ENCODE measurements at places on chromosomes 4 and X.

DNA sequence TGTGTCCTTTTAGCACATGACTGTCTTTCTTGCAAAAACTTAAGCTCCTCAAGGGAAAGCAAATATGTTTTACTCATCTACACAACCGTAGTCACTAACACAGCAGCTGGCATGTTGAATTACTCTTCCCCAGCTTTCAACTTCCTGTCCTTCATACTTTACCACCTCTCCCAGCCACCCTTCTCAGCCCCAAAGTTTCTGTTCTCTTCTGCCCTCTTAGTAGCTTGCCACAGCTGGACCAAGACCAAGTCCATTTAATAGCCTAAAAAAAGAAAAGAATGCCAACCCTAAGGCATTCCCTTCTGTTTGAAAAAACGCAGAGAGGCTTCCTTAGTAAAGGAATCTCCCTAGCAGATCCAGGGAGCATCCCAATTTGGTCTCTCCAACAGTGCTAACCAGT, 36.8 kb downstream of the SRPX2 start:
- no peak for DNase-seq

DNA sequence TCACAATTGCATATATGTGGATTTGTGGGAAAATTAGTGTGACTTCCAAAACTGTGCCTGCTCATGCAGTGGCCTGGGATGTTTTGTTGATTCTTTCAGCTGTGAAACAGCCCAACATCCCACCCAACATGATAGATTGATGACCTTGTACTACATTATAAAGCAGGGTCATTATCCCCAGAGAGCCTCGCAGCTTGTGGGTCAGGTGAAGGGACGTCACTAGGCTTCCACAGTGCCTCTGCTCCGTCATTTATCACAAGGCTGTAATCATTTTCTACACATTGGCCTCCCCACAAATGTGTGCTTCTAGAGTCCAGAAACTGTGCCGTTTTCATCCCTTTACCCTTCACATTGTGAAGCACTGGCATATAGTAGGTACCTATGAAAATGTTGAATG, 31.6 kb downstream of the ALPK1 start:
- no peak for DNase-seq

- DNase-seq, result no peak
These were observed 43.1 kb upstream of the ZCCHC12 start for GRCh38 chrX:118780509-118780908.

GRCh38 chrX:65596270-65597034, 61.9 kb upstream of the LAS1L start:
- peak; percentile 51 for DNase-seq

- DNase-seq, result no peak
These were observed 52.9 kb downstream of the CRMP1 start for GRCh38 chr4:5839751-5840674.

DNA sequence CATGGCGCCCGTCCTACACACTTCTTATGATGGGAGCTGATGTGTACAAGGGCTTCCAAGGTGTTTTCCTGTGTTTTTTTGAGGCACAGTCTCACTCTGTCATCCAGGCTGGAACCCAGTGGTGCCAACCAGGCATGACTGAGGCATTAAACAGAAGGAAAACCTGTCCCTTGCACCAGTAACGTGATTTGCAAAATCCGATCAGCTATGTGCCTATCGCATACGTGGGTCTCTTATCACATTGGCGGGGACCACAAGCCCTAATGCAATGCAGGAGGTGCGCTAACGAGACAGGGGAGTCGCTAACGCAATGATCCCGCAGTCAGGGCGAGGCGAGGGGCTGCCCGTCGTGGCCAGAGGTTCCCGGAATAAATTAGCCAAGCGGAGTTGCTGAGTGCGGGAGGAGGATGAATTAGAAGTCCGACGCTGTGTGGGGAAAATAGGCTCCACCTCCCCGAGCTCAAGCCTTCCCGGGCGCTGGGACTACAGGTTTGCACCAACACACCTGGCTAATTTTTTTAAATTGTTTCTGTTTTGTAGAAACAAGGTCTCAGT, 162.7 kb downstream of the SHOX start:
- DNase-seq, result no peak

- DNase-seq, result no peak
These were observed 7.7 kb downstream of the NSG1 start for GRCh38 chr4:4394644-4395043.

- no peak for DNase-seq
These were observed 104.2 kb downstream of the CHRDL1 start for GRCh38 chrX:110691446-110691845.

- DNase-seq, result no peak
These were observed 1143.9 kb downstream of the STIM2 start for GRCh38 chr4:28004520-28004919.

DNA sequence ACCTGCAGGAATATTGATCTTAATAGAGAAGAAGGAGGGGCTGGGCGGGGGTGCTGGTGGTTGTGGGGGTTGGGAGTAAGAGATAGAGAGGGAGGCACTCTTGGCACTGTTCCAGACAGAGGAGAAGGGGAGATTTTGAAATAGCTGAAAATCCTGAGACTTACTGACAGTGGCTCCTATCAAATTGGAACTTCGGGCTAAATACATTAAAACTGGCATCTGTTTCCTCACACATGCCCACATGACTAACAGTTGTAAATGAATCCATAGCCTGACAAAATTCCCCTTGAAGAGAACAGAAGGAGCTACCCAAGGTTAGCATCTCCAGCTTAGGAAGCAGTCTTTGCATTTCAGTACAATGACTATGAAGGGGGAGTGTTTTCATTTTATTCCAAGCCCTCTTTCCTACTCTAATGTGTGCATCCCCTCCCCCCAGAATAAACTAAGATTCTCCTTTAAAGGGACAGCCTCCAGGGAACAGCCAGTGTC, 1.4 kb downstream of the DCX start:
- no peak for DNase-seq

GRCh38 chrX:104419211-104419610, 146.8 kb upstream of the IL1RAPL2 start:
- peak; percentile 28 for DNase-seq
